ENCODE measurements at places on chromosomes 2 and 18.
A peak's percentile ranks its signal among the peaks of the same experiment; 100 is the strongest.

DNA sequence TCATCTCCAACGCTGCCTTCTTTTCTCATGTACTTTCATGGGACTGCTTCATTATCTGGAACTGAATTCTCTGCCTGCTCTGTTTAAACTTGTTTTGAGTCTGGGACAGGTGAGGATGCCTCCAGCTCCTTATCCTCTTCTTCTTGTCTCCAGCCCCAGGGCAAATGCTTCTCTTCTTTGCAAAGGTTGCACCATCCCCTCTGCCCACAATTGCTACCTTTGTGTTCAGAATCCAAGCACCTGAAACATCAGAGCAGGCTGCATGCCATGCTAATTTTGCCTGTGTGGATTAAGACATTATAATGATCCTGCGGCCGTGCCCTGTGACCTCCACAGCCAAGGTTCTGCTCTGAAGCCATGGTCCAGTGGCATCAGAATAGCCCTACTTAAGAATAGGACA is 309.5 kb downstream of the EPHA4 start:
- DNase-seq: no peak

GRCh38 chr2:45102579-45103117 is 93.4 kb upstream of the SIX2 start:
- DNase-seq: no peak

DNA sequence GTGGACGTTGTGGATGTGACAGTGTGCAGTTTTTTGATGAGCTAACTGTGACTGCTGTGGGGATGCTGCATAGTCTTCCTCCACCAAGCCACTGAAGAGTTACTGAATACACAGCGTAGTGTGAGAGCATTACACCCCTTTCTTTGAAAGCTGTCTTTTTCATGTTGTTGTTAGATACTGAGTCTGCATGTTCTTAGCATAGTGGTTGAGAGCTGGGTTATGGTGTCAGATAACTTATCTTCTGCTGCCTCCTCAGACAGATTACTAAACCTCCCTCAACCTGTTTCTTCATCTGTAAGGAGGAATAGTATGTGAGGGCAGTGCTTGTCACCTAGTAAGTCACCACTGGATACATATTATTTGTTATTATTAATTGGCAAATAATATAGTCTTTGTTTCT is 63.2 kb downstream of the CEP192 start:
- DNase-seq: no peak

DNA sequence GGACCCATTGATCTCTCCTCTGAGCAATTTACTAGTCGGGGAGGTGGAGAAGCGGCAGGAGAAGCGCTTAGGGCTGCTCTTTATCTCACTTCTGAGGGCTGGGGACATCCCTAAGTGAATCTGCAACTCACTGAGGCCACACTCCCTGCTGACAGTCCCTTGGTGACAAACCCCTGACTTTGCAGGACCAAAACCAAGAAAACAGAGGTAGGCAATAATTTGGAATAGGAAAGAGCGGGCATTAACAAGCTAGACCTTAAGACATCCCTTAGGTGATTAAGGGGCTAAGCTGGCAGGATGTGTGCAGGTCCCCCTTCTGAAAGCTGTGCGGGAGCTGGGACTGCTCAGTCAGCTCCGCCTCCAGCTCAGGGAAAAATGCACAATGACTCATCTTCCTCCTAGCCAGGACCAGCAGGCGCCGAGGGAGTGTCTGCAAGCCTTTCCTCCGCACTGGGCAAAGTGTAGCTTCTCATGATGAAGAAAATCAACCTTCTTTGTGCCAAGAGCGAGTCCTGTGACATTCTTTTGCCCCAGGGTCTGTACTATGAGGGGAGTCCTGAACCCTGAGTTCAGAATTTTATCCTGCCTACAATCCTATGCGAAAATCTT is 63.3 kb downstream of the BOD1L2 start:
- DNase-seq: peak; percentile 34

- no peak for DNase-seq
Measured at GRCh38 chr18:48486754-48487153, 52.1 kb upstream of the CTIF start.

- no peak for DNase-seq
Measured at GRCh38 chr2:177338177-177338721, 54.3 kb upstream of the AGPS start.

GRCh38 chr2:106094131-106094841 is 99.8 kb downstream of the UXS1 start:
- no peak for DNase-seq

GRCh38 chr2:124610866-124611265 is 585.8 kb downstream of the CNTNAP5 start:
- no peak for DNase-seq

DNA sequence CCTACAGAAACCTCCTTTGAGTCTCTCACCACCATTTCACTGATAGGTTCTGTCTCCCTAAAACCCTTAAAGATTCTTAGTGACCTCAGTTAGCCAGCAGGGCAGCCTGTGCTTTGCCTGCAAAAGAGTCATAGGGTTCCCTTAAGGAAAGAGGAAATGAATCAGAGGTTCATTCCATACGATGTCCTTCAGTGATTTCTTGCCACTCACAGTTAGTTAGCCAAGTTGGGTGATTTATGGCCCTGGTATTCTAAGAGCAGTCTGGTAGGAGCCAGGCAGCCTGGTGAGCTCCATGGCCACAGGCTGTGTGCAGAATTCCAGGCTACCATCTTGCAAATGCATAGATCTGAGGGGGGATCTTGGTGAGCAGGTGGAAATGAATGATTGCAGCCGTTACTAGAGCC is 18.7 kb upstream of the CCBE1 start:
- no peak for DNase-seq

DNA sequence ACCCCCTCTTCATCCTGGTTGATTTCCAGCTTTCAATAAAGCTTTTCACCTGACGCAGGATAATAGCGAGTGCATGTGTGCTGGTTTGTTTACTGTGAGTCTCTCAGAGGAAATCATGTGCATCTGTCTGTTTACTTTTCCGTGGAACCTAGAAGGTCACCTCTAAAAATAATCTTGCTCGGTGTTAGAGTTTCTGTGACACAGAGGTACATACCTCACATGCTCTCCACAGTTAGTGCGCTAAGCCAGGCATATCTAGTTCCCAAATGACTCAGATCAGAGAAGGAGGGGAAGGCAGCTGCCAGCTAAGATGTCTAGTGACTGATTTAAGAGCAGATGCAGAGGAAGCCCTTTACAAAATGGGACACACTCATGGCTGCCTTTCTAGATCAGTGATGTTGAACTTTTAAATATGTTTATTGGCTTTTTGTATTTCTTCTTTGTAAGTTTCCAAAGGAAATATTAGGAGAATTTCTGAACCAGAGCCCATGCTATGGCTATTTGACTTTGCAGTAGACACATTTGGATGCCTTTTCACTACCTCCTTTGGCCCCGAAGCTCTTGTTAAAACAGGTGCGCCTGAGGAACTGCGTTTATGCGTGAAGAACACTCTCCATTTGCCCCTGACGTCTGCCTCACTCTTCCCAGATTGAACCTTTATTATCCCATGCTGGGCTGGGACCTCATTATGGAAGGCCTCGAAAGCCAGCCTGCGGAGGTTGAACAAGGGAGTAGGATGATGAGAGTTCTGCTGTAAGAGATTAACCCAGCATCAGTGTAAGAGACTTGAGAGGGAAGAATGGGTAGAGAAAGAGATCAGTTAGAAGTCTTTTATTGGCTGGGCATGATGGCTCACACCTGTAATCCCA is 145.6 kb downstream of the FAM161A start:
- peak; percentile 22 for DNase-seq

GRCh38 chr18:11259469-11260150 is 110.2 kb upstream of the PIEZO2 start:
- DNase-seq: no peak

GRCh38 chr2:11863513-11864328 is 117.3 kb downstream of the LPIN1 start:
- DNase-seq: peak; percentile 67

- no peak for DNase-seq
Measured at GRCh38 chr2:210586381-210586780, 30.0 kb downstream of the CPS1 start.

GRCh38 chr2:88483200-88483599 is 30.7 kb upstream of the FOXI3 start:
- DNase-seq: no peak

DNA sequence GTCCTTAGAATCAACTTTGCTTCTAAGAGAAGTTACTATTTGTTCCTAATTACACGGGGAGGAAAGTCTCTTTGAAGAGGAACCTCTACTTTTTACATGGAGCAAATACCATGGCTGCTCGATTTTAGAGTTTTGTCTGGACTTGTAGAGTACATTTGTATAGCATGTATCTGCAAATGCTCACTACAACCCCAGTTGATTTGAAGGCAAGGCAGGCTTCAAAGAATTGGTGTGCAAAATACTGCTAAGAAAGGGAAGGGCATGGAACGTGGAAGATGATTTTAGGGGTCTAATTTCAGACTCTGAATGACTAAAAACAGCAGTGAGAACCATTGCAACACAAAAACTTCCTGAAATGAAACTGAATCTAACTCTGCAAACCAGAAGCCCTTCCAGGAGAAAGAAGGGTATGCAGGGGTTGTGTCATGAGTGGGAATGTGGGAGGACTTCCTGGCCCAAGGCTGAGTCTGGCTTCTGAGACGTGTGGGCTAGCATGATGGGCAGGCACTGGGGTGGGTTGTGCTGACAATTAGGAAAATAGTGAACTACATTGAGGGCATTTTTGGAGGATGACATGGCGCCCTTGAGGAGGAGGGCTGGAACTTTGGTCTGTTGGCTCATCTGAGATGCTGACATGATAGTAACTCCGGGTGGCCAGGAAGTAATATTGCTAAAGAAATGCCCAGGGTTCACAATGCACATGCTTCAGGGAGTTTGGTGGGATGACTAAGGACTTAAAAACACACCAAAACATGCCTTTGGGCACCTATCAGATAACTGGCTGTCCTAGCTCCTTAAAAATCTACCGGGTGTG is 18.9 kb upstream of the IL1R2 start:
- DNase-seq: no peak

DNA sequence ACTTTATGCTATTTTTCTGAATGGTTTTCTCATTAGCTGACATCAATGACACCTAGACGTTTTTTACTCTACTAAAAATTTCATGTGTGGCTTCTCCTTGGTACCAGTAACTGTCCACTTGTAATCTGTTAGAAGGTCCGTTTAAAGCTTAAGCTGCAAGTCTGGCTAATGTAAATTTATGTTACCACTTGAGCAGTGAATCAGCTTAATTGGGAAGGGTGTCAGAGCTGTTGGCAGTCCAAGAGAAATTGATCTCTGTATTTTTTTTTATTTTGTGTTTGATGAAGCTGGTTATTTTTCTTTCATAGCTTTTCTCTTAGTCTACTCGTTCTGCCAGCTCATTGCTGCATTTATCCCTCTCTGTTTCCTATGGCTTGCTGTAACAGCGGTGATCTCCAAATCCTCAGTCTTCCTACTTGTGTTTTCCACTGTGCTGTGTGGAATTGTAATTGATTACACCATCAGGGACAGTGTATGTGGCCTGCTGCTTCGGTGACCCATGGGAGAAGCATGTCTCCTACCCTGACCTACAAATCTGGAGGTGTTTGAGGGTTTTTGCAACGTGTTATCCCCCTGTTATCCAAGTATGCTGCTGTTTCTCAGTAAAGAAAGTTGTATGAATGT is 724.2 kb upstream of the REG3G start:
- DNase-seq: no peak

Measured in NCI-H1694 treated with DMSO at 0.1 percent for 48 hours (cell line).